ENCODE measurements at places on chromosomes 3 and 15.

- no peak for DNase-seq
Measured at GRCh38 chr3:112579232-112579631, 17.4 kb downstream of the SLC35A5 start.

GRCh38 chr3:184741259-184741556, 29.3 kb upstream of the MAGEF1 start:
- no peak for DNase-seq

- DNase-seq, result peak; percentile 54
Measured at GRCh38 chr15:58212909-58213526, 74.8 kb downstream of the AQP9 start.

DNA sequence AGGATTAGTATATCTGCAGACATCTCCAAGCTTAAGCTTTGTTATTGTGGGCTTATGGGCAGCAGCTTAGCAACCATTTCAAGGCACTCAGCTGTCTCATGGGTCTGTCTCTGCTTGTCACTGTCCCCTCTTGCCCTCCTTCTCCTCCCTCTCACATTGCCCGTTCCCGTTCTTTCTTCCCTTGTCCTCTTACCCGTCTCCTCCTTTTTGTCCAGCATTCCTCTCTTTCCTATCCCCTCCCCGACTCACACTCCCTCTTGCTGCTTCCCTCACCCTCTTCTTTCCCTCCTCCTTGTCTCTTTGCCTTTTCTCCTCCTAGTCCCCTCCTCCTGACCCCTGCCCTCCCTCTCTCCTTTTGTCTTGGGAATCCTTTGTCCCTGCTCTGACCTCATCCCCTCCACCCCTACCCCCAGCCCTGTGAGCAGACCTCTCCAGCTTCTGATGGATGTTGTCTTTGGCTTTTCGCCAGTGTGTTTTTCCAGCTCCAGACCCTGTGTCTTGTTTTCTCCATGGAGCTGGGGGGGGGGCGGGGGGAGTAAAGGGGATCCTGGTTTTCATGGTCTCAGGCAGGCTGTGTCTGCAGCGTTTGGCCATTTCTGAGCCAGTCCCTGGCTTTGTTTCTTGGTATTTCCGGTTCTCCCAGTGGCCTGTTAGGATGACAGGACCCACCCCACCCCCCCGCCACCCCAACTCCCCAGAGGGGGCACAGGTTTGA, 47.9 kb upstream of the TRAK1 start:
- DNase-seq, result peak; percentile 91

DNA sequence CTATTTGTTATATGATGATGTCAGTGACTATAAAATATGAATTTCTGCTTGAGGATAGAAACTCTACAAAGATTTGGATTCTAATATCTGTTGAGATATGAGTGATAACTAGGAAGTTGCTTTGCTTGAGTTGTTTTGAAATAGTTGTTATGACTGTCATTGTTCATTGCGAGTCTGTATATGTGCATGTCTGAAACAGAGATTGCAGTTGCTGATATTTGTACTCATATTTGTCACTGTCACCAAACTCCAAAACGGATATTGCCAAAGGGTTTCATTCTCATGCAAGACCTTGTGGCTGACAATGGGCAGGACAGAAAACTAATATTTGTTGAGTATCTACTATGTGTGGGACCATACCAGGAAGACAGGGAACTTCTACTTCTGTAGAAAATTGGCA, 240.2 kb downstream of the CD47 start:
- no peak for DNase-seq

- DNase-seq, result peak; percentile 61
Measured at GRCh38 chr3:126927401-126927750, 55.5 kb upstream of the PLXNA1 start.

- no peak for DNase-seq
Measured at GRCh38 chr3:14658978-14659377, 7.4 kb downstream of the CCDC174 start.

- no peak for DNase-seq
Measured at GRCh38 chr3:190371152-190371551, 16.8 kb upstream of the CLDN16 start.

- peak; percentile 64 for DNase-seq
Measured at GRCh38 chr3:188497021-188497420, 343.1 kb downstream of the LPP start.

GRCh38 chr3:111924283-111924682, 54.5 kb upstream of the ABHD10 start:
- DNase-seq, result no peak

DNA sequence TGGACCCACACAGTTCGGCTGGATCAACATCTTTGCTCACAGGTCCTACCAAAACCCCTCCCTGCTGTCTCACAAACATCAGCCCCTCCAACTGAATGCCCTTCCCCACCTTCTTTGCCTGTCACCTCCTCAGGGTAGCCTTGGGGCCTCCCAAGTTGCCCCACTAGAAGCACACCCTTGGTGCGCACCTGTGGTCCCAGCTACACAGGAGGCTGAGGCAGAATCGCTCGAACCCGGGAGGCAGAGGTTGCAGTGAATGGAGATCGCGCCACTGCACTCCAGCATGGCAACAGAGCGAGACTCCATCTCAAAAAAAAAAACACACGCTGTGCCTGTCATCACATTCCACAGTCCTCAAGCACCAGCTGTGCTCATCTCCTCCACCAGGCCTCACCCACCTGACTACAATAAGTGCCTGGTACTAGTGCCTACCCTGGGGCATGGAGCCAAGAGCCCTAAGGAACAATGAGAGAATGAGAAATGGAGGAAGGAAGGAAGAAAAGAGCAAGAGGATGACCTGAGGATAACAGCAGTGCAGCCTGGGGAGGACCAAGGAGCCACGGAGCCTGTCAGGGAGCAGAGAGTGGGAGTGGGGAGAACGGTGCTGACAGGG, 26.0 kb downstream of the RPN1 start:
- DNase-seq, result no peak

- DNase-seq, result no peak
Measured at GRCh38 chr3:122456074-122456473, 40.2 kb upstream of the WDR5B start.

Data from EH (cell line).